ENCODE measurements at places on chromosomes 5 and 9.
A peak's percentile ranks its signal among the peaks of the same experiment; 100 is the strongest.

DNA sequence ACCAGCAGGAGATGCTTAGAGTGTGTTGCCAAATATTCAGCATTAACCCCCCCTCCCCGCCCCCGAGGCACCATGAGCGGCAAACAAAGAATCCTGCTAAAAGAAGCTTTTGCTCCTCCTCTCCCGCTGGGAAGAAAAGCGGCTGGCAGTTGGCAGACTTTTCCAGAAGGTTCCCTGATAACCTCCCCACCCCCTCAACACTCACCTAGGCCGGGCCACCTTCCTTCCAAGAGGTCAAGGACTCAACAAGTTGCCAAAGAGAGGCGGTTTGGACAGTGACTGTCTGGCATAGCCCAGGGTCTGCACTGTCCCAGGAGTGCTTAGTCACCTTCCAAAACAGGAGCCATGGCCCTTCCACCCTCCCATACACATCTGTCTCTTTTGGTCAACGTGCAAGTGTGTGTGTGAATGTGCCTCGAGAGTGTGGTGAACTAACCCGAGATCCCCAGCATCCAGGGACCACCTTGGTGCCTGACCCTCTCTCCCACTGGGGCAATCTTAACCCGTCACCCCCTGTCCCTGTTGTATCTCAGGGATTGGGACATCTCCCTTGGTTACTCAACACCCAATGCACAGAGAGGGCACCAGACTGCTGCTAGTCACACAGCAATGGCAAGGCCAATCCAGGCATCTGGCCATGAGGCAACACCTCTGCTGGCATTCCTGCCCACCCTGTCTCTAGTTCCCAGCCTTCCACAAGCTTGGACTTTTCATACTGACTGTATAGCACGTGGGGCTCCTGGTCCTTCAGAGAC lies 18.9 kb downstream of the CAMK2A start:
- no peak for DNase-seq

GRCh38 chr5:88886746-88887341 lies 3.9 kb upstream of the MEF2C start:
- DNase-seq, result no peak

- no peak for DNase-seq
These were observed 185.4 kb downstream of the TTC39B start for GRCh38 chr9:15121630-15122029.

DNA sequence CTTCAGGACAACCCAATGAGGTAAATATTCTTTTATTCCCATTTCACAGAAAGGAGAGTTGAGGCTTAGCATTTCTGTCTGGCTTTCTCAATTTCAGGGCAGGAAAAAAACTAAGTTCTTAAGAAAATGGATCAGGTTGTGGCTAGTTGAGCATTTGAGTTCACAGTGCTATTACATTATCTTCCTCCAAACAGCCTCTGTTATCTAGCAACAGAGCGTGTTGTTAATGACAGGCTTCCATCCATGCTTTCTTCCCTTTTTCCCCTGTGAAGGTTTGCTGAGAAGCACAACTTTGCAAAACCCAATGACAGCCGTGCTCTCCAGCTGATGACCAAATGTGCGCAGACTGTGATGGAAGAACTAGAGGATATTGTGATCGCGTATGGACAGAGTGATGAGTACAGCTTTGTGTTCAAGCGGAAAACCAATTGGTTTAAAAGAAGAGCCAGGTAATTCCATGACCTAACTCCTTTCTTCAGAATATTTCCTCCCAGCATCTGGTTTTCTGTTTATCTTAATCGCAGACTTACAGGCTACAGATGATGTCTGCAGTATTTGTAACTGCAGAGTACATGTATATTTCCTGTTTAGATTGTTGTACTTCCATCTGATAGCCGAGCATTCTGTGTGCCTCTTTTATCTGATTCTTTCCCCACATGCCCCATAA lies 1.5 kb downstream of the THG1L start:
- DNase-seq, result no peak

DNA sequence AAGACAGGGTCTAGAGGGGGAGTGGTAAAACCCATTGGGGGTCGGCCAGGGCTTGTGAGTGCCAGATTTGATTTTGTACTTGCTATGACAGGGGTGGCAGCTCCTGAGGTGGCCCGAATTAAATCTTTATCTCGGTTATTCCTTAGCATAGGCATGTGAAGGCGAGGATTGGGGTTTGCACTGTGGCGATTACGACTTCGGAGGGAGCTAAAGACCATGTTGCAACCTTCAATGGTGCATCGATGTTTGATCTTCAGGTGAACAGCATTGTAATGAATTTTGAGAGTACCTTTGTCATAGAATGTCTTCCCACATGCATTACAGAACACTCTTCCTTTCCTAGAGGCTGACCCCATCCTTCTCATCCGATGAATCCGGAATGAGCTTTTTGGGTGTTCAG lies 433.9 kb downstream of the BNC2 start:
- no peak for DNase-seq

DNA sequence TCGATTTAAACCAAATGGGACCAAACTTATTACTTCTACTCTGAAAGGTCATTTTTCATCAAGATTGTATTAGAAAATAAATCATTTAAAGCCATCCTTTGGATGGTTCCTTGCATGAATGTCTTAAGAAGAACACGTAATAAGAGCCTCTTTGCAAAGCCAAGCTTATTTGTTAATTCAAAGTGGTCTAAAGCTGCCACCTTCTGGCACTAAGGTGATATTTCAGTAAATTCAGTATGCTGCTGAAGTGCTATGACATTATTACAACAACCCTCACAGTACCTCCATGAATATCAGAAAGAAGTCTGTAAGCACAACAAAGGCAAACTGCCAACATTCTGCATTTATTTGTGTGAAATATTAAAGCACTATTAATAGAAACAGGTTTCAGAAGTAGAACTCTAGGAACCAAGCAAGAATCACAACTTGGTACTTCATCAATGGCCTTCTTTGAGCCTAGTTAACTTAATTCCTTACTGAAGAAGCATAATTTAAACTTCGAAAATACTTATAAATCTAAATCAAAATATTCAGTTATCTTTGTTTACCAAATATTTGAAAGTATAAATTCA lies 53.1 kb upstream of the TYRP1 start:
- no peak for DNase-seq

DNA sequence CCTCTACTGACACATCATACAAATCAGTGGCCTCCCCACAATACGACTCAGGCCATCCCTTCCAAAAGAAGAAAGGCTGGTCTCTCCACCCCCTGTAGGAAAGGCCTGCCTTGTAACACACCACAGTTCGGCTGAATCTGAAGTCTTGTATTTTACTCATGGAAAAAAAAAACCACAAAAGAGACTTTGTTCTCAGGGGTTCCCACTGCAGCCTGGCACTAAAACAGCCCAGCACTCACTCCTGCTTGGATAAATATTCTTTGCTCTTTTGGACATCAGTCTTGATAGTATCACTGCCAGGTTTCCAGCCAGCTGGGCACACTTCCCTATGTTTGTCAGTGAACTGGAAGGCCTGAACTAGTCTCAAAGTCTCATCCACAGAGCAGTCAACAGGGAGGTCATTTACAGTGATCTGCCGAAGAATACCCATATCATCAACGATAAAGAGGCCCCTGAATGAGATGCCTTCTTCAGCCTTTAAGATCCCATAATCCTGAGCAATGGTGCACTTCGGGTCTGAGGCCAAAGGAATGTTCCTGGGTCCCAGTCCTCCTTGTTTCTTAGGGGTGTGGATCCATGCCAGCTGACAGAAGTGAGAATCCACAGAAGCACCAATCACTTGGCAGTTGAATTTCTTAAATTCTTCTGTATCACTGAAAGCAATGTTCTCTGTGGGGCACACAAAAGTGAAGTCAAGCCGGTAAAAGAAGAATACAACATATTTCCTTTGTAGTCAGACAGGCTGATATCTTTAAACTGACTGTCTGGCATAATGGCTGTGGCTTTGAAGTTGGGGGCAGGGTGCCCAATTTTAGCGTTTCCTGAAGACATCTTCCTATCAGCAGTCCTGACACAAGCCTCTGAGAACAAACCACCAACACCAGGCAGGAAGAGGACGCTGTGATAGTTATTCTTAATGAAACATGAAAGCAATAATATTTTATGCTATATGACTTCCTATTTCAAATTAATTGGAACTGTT lies 198.1 kb downstream of the LURAP1L start:
- DNase-seq, result no peak

DNA sequence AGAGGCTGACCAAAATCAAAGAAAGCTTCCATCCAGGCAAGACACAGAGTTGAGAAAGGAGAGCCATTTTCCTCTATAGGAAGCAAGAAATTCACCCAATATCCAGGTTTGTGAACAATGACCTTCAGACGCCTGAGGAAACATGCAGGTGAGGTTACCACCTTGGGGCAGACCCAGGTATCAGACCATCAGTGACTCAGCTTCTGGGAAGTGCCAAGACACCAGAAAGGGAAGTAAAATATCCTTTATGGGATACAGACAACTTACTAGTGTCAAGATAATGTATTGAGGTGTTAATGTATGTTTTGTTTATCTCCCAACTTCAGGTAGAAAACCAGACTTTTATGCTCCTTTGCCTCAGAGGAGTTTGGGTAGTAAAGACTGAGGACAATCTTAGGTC lies 2.2 kb upstream of the DTWD2 start:
- no peak for DNase-seq

DNA sequence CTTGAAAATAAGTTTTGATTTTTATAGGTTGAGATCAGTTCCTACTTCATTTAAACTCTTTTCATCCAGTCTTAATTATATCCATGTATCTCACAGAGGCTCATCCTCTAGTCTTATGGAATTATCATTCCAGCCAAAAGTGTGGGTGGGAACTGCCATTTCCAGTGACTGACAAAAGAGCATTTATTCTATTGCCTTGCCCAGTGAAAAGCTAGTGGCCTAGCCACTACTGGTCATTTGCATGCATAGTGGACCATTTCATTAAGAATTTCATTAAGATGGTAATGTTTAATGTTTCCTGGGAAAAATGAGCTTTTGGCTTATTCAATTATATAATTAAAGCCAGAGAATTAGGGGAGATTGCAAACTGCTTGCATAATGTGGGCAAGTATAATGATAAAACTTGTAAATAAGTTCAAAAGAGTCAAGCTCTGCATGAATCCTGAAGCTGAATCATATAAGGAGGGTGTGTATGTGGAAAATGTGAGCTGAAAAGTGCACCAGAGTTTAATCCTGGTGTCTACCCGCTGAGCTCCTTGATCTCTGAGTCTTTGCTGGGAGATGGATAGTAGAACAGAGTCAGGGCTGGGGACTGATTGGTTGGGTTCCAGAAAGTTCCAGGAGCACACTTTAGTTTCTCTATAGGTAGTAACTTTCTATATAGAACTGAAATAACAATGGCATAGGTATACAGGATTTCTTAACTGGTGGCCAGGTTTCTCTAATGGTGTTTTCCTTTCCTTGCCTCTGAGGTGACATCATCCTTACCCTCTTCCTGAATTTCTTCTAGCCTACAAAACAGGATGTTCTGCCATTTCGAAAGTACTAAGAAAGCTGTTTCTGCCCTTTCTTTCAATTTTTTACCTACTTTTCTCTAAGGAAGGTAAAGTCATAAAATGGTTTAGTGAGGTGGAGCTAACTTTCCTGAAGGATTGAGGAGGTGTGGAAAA lies 78.5 kb downstream of the KIF4B start:
- no peak for DNase-seq

DNA sequence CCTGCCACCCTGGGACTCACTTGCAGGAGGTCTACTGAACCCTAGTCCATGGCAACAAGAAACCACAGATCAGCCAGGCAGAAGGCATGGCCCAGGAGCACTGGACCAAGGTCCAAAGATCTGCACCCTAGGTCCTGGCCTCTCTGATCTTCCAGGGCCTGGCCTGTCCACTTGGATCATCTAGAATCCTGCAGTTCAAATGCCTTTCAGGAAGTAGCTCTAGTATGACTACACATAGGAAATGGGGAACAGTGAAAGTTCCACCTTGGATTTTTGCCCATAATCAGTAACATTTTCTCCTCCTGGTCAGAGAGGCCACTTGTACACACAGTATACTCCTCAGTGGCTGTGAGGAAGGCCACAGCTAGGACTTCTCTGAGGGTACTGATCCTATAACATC lies 11.5 kb downstream of the ANXA6 start:
- DNase-seq, result no peak

- DNase-seq, result no peak
These were observed 42.2 kb downstream of the SECISBP2 start for GRCh38 chr9:89360465-89360864.

DNA sequence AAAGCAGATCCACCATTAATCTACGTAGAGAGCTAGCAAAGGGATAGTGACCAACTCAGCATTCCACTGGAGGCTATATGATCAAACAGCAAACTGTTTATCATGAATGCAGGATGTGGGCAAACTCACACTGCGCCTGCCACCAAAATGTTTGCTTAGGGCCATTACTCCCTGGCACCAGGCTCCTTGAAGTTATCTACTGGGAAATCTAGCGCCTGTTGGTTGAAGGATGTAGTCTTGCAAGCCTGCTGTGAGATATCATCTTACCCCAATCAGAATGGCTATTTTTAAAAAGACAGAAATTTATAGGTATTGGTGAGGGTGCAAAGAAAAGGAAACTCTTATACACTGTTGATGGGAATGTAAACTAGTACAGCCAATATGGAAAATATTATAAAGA lies 332.5 kb upstream of the RPS23 start:
- no peak for DNase-seq

DNA sequence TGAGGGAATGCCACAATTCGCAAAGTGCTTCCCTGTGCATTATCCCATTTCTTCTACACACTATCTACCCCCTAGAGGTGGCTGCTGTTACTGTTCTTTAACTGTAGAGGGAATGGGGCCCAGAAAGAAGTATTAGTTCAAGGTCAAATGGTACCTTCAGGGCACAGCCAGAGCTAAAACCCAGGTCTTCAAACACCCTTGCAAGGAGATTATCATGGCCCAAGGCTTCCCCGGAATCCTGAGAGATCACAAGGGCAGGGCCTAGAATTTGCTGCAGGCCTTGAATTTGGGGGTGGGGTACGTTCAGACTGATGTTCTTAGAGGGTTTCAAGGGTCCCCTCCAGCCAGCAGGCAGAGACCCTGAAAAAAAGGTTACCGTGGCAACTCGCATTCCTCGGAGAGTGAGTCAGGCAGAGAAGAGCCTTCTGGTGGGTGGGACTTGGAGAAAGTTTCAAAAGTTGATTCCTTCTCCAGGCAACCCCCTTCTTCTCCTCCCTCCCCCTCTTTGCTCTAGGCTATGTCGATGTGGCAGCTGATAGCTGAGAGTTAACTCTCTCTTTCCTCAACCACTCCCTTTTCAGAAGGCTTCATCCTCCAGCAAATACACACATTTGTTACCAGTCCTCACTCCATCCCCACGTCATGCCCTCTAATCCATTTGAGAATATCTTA lies 1.9 kb downstream of the SPARC start:
- DNase-seq, result peak; percentile 91

DNA sequence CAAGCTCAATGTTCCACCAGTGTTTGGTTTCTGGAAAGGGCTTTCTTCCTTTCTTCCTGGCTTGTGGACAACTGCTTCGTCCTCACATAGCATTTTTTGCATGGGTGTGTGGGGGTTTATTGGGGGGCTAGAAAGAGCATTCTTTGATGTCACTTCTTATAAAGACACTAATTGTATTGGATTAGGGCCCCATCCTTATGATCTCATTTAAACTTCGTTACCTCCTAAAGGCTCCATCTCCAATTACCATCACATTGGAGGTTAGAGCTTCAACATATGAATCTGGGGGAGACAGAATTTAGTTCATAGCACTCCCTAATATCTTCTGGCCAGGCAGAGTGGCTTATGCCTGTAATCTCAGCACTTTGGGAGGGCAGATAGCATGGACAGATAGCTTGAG lies 6.1 kb upstream of the MACROH2A1 start:
- DNase-seq, result no peak

All from H9 (cell line).